HFFc6 (cell line): ENCODE measurements at places on chromosomes 2 and 18. TPM values are rescaled to one million over a fixed set of nuclear protein-coding genes. Genes with fewer than 3 reads are reported as not detected.

GRCh38 chr2:225932811-225933413, 533.4 kb downstream of the NYAP2 start:
- no peak for DNase-seq

GRCh38 chr2:96965781-96966514, 20.4 kb downstream of the FAM178B start:
- DNase-seq: no peak

DNA sequence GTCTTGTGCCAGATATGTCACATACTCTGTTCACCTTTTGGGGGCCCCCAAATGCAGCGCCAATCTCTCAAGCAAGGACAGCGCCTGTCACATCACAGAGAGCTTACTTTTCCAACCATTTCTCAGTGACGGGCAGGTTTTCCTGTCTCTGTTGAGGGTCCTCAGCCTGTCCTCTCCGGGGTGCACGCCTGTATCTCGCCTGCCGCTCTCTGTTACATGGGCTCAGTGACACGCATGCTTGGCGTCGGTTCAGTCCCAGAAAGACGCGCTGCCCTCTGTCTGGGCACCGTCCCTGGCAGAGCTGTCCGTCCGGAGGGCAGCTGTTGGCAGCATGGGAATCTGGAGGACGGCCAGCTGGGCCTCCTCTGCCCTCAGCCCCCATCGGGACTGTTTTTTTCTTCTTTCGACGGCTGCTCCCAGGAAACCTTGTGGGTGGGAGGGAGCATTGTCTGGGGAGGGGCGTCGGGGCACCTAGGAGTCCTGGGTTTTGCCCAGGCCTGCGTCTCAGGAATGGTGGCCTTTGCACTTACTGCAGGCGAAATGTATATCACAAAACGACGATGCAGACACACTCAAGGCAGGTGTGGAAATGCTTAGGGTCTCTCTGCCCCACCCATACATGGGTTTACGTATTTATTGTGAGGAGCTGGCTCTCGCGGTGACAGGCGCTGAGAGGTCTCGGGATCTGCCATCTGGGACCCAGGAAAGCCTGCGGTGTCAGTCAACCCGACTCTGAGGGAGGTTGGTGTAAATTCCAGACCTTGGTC, 30.9 kb downstream of the RTP5 start:
- no peak for DNase-seq

DNA sequence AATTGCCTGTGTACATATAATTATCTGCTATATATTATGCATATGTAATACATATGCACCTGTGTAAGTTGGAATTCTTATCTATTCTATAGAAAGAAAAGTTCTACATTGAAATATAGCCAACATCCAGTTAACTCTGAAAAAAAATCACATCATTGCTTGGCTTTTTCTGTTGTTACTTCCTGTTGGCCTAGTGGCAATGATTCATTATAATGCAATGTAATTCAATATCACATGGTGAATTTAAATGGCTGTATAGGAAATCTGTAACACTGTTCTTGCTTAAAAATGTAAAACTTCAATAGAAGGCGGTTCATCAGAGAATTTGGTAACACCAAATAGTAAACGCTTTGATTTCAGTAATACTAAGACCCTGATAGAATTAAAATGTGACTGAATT, 44.5 kb upstream of the MAP4K3 start:
- peak; percentile 59 for DNase-seq

- DNase-seq: peak; percentile 72
Measured at GRCh38 chr2:7812231-7812995, 869.4 kb upstream of the ID2 start.

- no peak for DNase-seq
Measured at GRCh38 chr18:55382277-55382805, 205.7 kb downstream of the TCF4 start.

The POMC gene
- total RNA-seq: not detected in 3 replicates

The ANKRD30B gene
- 0.11 TPM in 1 of 3 replicates, not detected in the others for total RNA-seq

The DPY30 gene
- total RNA-seq: 66.1 and 66.7 TPM in 2 replicates

The ALK gene
- total RNA-seq: not detected in 2 replicates

The RNU2-63P gene
- total RNA-seq: 15.7 to 20.0 TPM (median 18.7 TPM) in 3 replicates
